ENCODE measurements at places on chromosomes 1 and 21.

DNA sequence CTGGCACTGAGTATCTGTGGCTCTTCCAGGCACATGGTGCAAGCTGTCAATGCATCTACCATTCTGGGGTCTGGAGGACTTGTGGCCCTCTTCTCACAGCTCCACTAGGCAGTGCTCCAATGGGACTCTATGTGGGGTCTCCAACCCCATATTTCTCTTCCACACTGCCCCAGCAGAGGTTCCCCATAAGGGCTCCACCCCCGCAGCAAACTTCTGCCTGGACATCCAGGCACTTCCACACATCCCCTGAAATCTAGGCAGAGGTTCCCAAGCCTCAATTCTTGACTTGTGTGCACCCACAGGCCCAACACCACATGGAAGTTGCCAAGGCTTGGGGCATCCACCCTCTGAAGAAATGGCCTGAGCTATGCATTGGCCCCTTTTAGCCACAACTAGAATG, 18.8 kb downstream of the ODF2L start:
- no peak for DNase-seq

- DNase-seq, result no peak
These were observed 37.7 kb upstream of the IGSF21 start for GRCh38 chr1:18069903-18070302.

GRCh38 chr1:20487236-20487590, 1.2 kb upstream of the CAMK2N1 start:
- no peak for DNase-seq

DNA sequence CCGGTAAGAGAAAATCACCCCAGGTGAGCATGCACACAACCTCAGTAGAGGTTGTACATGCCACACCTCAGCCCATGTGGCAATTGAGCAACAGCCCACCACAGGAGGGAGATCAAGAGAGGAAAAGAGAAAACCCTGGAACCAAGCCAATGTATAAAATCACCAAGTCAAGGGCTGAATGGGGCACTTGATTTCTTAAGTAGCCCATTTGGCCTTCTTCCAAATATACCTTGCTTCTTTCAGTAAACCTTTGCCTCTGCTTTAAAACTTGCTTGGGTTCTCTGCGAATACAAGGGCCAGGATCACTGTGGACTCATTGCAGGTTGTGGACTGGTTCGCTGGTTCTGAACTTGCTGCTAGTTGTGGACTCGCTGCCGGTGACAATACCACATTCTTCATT, 1814.0 kb downstream of the PLA2G4A start:
- DNase-seq, result no peak

GRCh38 chr21:39187141-39187540, 3.9 kb upstream of the PSMG1 start:
- DNase-seq, result no peak

DNA sequence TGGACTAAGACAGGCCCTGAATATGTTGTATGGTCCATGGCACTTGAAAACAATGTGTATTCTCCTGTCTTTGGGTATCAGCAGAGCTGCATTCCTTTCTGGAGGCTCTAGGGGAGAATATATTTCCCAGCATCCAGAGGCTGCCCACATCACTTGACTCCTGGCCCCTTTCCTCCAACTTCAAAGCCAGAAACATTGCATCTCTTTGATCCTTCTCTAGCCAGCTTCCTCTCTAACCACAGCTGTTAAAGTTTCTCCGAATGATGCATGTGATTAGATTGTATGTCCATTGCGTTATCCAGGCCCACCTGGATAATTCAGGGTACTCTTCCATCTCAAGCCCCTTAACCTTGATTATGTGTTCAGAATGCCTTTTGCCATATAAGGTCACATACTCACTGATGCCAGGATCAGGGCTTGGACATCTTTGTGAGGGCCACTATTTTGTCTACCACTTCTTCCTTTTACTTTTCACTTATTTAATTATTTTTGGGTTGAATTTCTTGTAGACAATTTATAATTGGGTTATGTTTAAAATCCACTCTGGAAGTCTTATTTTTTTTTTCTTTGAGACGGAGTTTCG, 5.3 kb downstream of the CHD1L start:
- no peak for DNase-seq

DNA sequence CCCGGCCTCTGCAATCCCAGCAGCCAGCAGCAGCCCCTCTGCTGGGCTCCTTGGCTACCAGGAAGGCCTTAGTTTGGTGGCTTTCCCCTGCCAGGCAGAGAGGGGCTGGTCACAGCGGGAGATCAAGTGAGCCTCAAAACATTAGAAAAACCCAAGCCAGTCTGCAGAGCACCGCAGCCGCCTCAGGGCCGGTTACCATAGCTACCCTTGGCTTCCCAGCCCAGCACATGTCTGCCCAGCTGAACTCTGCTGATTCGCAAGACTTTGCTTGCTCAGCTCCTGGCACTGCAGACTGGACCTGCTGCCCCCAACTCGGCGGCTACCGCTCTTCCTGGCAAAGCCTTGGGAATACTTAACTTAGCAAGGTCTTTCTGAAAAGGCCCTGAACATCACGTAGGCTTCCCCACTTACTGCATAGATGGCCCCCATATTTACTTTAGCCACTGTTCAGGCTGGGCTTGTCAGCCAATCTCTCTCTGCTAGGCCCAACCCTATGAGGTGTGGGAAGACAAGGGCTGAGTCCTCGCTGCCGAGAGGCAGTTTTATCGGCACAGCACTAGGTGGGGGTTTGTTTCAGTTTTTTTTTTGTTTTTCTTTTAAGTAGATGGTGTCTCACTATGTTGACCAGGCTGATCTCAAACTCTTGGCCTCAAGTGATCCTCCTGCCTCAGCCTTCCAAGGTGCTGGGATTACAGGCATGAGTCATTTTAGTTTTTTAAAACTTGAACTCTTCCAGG, 28.6 kb upstream of the PLEKHG5 start:
- DNase-seq, result no peak

- DNase-seq, result no peak
These were observed 124.9 kb downstream of the KAZN start for GRCh38 chr1:14723401-14723800.

DNA sequence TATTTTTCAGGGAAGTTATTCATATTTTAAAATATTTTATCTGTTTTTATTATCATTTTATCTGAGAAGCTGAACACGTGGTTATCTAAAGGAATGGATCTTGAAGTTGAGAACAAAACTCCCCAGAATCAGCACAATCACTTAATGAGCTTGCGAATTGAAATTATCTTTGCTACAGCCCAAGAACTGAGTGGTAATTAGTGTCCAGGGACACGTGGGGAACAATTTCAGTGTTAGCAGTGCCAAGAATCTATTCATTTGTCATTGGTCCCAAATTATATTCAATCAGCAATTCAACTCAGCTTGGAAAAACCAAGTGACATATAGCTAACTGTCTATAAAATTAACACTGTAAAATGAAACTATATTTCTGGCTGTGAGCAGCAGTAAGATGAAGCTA, 197.6 kb upstream of the UBE2U start:
- no peak for DNase-seq

GRCh38 chr1:34167389-34167788, 2.4 kb upstream of the CSMD2 start:
- DNase-seq, result no peak

DNA sequence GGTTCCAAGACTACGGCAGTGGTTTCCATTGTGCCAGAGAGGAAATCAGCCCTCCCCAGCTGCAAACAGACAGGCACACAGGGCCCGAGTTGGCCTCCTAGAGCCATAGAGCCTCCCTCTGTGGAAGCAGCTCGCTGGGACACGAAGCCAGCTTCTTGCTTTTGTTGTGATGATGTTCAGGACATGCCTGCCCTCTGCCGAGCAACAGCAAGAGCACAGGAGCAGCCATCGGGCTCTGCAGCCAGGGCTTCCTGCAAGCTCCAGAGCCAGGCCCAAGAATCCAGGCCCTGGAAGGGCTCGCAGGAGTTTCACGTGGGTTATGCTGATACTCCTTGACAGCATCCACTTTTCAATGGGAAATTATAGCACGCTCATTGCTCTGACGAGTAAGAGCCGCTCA, 18.5 kb downstream of the NPHP4 start:
- DNase-seq, result no peak

- DNase-seq, result no peak
These were observed 44.7 kb downstream of the EIF2B3 start for GRCh38 chr1:44941424-44942324.

GRCh38 chr1:172533513-172534151, 682 bp downstream of the SUCO start:
- peak; percentile 61 for DNase-seq

GRCh38 chr1:8164670-8165069, 138.6 kb upstream of the ERRFI1 start:
- no peak for DNase-seq

DNA sequence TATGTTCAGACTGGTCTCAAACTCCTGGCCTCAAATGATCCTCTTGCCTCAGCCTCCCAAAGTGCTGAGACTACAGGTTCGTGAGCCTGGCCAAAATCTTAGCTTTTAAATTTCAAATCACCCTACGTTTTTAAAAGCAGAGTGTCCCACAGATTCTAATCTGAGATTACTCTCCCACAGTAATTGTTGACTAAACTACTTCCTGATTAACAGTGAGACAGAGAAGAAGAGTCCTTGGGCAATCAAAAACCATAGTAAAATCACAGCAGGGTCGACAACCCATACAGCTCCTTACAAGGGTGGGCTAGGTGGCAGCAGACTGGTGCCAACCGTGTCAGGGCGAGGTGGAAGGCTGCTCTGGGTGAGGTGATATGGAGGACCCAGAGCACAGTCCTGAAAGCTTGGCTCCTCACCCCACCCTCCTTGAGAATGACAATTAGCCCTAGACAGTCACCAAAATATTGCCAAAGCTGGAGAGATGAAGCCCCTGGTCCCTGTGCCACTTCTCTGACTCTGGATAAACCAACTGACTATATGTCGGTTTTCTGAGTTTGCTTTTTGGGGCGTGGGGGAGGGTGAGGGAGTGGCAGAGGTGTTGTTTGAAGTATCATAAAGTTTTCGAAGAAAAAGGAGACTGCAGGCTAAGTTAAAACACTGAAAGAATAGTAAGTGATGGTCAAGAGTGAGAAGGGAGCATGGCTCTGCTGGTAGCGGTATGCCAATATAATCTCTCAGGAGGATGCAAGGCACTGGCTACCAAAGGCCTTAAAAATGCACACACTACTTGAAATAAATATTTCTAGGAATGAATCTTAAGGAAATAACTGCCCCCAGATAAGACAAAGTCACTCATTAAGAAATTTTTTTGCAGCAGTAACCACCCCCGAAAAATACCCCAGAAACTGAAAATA, 86.8 kb downstream of the SLC45A1 start:
- DNase-seq, result no peak

DNA sequence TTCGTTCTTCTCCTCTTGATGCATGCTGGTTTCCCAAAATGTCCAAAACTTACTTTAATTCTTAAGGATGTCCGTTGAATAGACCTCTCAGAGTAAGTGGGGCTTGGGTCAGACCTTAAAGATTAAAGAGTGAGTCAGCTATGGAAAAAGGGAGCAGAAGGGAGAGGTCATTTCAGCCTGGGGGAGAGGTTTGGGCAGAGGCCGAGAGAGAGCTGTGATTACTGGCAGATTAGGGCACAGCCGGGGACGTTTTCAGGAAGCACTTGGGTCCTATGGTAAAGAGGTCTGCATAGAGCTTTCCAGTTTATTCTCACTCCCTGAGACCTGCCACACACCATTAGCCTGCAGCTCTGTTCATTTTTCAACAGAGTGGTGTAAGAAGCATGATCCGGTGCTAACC, 14.0 kb upstream of the ST3GAL3 start:
- no peak for DNase-seq

- no peak for DNase-seq
These were observed 7.0 kb downstream of the EPHX1 start for GRCh38 chr1:225816643-225817538.

Data from hematopoietic multipotent progenitor cell treated with erythropoietin and hydrocortisone succinate and interleukin-3 and kit ligand, for 17 days (in vitro differentiated cells).